ENCODE measurements at places on chromosomes 16 and 17.

DNA sequence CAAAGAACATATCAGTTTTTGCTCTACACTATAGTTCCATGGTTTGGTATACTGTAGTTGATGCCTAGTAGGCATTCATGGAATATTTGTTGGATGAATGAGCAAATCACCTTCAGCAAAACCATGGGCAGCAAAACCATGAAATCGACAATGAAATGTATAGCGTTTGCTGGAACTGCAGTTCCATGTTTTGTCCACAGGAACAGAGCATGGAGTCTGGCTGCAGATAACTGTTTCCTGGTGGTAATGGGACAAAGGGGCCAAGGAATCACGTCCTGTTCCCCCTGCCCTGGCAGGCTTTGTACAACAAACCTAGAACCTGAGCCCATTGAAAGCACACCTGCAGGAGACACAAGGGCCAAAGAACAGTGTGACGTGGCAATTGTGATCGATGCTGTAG is 101.1 kb downstream of the USP31 start:
- DNase-seq = no peak

- DNase-seq = peak; percentile 84
These were observed 4.9 kb upstream of the ZNF267 start for GRCh38 chr16:31868691-31869167.

DNA sequence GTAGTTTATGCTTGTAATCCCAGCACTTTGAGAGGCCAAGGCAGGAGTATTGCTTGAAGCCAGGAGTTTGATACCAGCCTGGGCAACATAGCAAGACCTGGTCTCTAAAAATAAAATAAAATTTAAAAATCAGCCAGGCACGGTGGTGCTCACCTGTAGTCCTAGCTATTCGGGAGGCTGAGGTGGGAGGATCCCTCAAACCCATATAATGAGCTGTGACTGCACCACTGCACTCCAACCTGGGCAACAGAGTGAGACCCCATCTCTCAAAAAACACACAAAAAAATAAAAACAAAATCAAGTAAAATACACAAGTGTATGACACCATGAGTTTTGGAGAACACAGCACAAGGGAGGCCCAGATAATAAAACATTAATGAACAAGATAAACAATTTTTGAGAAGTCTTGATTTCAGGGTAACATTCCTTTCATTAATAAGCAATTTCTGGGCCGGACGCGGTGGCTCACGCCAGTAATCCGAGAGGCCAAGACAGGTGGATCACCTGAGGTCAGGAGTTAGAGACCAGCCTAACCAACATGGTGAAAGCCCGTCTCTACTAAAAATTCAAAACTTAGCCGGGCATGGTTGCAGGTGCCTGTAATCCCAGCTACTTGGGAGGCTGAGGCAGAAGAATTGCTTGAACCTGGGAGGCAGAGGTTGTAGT is 17.9 kb downstream of the PRPSAP1 start:
- DNase-seq = no peak

GRCh38 chr16:70661534-70661917 is 15.2 kb downstream of the IL34 start:
- no peak for DNase-seq

DNA sequence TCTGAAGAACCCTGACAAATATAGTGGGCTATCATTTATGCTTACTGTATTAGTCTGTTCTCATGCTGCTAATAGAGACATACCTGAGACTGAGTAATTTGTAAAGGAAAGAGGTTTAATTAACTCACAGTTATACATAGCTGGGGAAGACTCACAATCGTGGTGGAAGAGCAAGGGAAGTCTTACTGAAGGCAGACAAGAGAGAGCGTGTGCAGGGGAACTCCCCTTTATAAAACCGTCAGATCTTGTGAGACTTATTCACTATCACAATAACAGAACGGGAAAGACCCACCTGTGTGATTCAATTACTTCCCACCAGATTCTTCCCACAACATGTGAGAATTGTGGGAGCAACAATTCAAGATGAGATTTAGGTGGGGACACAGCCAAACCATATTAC is 526.8 kb upstream of the GOT2 start:
- no peak for DNase-seq

- no peak for DNase-seq
These were observed 18.5 kb downstream of the ITPRIPL2 start for GRCh38 chr16:19132255-19132654.

DNA sequence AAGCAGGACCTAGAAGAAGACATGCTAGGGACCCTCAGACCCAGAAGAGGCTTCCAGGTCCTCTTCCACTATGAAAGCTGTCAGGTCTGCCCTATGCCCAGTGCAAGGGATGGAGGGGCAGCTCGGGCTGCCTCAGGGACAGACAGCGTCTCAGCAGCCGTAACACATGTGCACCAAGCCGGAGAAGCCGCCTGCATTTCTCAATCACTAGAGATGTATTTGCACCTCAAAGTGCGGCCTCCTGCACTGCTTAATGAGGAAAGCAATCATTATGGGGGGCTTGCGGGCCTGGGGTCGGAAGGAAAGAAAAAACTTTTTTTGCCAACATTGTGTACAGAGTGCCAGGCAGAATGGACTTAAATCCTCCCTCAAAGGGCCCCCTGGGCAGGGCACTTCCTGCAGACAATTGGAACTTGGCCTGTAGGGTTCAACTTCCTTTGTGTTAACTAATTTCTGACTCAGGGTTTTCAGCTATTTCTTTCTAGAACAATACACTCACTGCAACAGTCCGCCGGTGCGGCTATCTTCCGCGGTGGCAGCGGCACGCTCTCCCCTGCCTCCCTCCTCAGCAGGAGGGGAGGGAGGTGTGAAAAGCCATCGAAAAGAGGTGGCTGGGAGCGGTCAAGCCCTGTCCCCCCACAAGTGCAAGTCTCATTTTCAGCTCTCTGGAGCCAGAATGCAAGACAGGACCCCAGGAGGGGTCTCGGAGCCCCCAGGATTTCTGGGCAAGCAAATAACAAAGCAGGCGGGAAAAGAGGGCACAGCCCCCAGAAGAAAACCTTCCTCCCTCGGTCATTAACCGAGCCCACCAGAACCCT is 101.2 kb downstream of the ZNF423 start:
- DNase-seq = peak; percentile 33

GRCh38 chr17:10083864-10084263 is 114.5 kb downstream of the GAS7 start:
- no peak for DNase-seq

DNA sequence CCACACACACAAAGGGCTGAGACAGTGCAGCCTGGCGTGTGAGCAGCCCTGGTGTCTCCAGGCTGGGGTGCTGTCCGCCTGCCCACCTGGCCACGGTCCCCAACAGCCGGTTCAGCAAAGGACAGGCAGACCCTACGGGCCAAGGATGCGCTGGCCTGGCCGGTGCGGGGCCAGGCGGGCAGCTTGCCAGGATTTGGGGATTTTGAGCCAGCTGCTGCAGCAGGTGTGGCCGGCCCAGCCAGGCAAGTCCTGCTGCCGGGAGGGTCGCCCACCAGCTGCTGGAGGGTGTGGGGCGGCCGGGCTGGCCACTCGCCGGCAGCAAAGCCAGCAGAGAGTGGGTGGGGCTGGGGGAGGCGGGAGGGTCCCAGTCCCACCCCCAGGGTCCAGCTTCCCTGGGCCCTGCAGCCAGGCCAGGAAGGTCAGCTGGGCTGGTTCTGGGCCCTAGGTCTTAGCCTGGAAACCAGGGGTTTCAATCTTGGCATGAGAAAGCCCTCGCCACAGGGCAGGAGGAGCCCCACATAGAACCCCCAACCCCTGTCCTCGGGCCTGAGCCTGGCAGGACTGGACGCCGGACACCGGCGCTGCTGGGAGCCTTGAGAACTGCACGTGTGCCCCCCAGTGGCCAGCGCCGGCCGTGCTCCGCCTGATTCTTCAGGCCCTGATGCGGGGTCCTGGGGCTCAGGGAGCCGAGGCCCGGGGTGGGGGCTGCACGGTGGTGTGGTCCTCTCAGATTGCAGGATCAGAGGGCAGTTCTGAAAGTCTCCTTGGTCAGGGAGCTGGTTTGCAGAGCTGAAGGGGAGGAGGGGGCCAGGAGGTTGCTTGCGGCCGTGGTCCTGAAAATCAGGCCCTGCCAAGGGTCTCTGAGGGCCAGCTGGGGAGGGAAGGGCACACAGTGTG is 17.6 kb upstream of the SSTR5 start:
- peak; percentile 70 for DNase-seq

GRCh38 chr16:57083485-57084126 is 8.8 kb upstream of the CPNE2 start:
- no peak for DNase-seq
